ENCODE measurements at places on chromosomes 6 and 20. TPM values are rescaled to one million over a fixed set of nuclear protein-coding genes. Genes with fewer than 3 reads are reported as not detected.

DNA sequence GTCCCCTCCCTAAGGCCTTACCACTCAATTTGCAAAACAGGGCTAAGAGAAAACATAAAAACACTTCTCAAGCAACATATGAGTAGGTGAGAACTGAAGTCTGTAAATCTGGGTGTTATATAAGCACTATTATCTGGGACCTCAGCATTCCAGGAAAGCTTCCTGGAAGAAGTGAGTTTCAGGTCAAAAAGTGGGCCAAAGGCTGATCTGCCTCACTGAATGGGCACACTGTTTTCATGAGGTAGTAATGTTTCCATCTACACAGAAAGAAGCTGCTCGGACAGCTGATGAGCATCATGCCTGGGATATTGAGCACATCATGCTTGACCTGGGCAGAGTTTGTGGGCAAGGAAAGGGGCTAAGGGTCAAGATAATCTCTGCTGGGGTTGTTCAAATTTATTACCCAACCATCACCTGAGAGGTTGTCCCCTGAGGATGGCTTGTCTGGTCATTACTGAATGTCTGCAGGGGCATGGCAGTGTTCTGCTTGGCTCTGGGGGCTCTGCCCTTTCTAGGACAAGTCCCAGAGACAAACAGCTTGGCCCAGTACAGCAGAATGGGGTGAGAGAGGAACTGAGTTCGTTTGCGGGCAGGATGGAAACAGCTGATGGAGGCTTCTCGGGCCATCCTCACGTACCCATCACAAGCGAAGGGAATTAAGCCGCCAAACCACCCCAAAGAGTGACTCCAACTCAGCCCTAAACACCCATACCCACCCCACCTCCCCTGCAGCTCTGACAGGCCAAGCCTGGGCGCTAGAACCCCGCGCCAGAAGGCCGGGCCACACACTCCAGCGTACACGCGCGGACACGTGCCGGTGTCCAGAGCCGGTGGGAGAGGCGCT is 1.2 kb upstream of the SYNJ2 start:
- DNase-seq, result no peak

DNA sequence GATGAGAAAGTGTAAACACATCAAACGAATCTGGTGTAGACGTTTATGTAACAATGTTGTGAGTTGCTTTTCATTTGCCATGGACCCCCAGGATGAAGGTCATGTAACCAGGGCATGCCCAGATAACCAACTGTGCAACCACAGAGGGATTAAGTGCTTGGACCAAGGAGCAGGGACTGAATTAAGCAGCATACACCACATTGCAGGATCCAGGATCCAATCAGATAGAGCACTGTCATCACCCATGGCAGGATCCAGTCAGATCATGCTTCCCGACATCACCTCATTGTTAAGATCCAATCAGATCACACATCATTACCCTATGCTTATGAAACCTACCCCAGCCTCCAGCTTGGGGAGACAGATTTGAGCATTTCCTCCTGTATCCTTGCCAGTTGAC is 74.3 kb upstream of the RCAN2 start:
- no peak for DNase-seq

GRCh38 chr6:102411796-102412195 is 1018.3 kb downstream of the GRIK2 start:
- no peak for DNase-seq

- DNase-seq, result no peak
These were observed 96.7 kb downstream of the BTBD9 start for GRCh38 chr6:38543022-38543421.

DNA sequence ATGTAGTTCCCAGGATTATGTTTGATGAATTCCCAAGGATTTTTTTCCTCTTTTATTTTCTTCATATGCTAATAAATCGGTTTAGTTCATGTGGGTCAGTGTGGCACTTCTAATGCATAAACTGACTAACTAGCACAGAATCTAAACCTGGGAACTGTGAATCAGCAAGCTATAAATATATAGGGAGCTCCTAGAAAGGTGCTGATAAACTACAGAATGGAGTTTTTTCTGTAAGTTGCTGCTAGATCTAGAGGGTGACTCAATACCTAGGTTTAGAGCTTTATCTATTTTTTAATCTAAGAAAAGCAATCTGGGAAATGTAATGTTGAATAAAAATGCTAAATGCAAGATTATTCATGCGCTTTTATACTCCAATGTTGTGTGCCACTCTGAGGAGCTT is 118.8 kb upstream of the PTCHD4 start:
- no peak for DNase-seq

DNA sequence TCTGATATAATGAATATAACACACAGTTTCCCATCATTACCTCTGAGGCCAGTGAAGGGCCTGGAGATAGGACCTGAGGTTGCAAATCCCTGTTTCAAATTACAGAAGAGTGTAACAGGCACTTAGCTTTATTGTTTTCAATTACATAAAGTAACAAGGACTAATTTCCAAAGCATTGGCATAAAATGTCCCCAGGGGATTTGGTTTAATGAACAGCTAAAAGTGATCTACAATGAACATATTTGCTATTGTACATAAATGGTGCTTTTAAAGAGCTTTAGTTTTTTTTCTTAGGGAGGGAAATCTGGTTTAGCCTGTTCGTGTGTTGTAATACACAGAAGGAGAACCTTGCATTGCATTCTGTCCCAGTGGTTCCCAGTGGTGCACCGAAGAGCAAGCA is 54.4 kb downstream of the HMGN3 start:
- DNase-seq, result no peak

- no peak for DNase-seq
These were observed 56.0 kb downstream of the IRF4 start for GRCh38 chr6:447381-448165.

Gene ADGRF5
- 8.3 TPM for polyA plus RNA-seq

Gene TMEM217
- polyA plus RNA-seq, result 1.5 TPM

DNA sequence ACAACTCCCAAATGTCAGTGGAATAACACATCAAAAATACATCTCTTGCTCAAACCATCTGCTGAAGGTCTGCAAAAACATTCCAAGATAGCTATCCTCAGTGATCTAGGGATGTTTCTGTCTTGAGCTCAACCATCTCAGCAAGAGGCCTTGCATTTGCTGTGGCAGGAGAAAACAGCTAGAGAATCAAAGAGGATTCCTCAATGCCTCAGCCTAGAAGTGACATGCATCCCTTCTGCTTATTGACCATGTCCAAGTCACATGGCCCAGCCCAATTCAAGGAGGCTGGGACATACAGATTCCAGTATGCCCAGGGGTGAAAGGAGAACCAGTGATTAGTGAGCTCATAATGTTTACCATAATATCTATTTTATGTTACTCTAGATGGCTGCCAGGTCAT is 269.5 kb downstream of the PLCB1 start:
- DNase-seq, result no peak

Gene GMPR
- polyA plus RNA-seq, result 3.2 TPM

DNA sequence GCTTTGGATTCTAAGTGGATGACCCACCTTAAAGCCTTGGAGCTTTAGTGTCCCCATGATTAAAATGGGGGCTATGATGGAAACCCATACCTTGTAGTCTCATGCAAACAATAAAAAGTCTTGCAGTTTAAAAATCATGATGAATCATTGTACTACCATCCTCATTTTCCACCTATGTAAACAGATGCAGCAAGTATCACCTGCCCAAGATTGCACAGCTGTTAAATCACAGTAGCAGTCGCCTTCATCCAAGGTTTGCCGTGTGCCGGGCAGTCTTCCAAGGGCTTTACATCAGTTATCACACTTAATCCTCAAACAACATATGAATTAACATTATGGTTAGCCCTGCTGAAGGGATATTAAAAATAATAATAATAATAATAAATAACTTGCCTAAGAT is 210.3 kb downstream of the FOXA2 start:
- DNase-seq, result no peak

DNA sequence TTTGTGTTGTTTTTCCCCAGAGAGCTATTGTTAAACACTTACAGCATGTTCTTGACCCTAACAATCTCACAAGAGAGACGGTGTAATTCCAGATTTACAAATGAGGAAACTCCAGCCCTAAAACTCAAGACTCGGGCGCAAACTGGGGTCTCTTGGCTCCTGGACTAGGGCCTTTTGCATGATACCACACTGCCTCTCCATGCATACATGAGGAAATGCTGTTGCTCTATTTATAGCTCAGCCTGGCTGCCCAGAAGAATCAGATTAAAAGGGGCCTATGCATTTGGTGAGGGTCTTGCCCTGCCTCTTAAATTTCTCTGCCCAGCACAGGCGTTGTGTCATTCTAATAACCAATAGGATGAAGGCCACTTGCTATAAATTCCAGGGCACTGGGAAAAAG is 30.5 kb upstream of the SNRPB2 start:
- no peak for DNase-seq

DNA sequence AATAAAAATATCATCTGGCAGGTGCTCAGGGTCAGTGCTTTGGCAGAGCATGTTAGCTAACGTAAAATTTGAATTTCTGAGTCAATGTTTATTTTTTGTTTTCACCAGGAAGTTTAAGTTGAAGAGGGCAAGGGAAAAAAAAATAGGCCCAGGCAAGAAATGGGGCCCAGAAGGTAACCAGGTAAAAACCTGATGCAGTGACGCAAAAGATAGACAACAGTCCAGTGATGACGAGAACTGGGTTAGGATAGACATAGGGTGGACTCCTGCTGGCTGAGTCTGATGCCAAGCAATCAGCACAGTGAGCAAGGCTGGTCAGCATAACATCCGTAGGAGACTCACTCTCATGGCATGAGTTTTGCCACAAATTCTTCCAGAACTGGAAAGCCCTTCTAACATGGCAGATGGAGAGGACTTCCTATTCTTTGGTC is 42.2 kb downstream of the ZHX3 start:
- DNase-seq, result no peak

DNA sequence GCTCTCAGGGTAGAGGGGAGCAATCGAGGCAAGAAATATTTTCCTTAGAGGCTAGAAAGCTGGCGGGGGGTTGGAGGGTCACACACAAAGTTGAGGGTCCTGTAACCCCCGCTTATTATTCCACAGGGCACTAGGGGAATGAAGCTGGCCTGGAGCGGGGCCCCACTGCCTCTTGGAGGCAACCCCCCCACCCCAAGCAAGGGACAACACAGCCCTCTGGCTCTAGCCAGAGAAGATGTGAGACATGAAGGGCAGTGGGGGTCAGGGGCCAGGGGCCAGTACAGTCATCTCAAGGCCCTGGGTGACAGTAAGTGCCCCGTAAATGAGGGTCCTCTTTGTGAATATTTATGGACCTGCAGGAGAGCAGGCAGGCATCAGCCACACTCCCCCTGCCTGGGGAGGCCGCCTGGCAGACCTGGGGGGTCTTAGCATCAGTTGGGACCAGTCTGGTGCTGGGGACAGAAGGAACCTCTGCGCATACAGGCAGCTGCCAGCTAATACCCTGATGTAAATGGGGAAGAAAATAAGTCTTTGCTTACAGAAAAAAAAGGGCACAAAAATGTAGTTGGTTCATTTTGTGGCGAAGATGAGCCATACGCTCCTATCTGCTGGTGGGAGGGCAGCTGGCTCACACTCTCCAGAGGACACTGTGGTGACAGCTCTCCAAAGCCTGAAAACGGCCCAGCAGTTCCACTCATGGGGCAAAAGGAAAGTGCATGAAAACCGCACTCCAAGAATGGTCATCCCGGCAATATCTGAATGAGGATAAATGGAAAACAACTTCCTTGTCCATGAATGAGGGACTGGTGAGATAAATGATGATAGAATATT is 21.9 kb downstream of the SPATA2 start:
- DNase-seq, result no peak

GRCh38 chr6:100430962-100431361 is 33.8 kb downstream of the SIM1 start:
- DNase-seq, result no peak

Gene FIG4
- polyA plus RNA-seq, result 15.1 TPM

Gene KIF16B
- polyA plus RNA-seq, result 21.0 TPM

DNA sequence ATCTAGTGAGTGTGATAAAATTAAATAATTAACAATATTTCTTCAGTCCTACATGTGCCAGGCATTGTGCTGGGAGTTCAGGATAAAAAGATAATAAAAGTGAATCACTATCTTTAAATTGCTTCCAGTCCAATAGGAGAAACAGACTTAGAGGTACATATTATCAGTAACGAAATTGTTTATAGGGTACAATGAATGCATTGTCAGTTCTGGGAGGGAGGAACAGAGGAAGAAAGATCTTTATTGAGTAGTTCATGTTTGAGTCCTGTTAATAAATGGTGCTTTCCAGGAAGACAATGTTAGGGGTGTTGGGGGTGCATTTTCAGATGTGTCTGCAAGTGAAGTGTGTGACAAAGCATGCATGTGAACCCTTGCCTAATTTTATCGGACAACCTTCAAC is 183.1 kb downstream of the OGFRL1 start:
- DNase-seq, result no peak

Gene ZNF292
- polyA plus RNA-seq, result 23.9 TPM

DNA sequence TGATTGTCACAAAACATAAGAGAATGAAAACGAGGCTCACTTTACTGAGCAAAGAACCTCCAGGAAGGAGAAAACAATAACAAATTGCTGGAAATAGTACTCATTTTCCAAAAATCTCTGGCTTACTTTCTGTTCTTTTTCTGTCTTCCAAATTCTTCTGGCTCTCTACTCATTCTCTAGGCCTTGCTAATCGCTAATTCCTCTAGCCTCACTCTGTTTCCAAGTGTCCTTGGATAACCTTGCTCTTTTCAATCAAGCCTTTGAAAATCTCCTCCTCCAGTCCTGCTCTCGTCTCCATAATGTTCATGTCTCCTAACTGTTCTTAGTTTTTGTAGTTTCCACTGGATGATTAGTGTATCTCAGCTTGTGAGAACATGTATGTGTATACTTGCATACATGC is 96.2 kb upstream of the MAP7 start:
- DNase-seq, result no peak

Gene CRISP3
- 0.06 TPM for polyA plus RNA-seq

- DNase-seq, result no peak
These were observed 1078.4 kb downstream of the KIF16B start for GRCh38 chr20:15494851-15495250.

Gene ZNF334
- 29.6 TPM for polyA plus RNA-seq

DNA sequence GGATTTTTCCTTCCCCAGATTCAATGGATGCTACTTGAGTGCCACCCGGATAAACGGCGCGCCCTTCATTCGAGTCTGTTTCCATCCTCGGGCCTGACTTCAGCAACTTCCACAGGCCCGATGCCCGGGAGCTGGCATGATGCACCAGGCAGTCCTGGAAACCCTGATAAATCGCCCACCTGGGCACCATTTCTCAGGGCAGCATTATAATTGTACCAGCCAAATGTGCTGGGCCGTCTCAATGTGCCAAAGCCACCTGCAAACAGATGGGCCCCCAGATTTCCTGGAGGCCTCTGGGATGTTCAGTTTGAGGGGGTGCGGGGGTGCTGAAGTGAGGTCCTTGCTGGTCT is 65.8 kb downstream of the NOL4L start:
- no peak for DNase-seq

DNA sequence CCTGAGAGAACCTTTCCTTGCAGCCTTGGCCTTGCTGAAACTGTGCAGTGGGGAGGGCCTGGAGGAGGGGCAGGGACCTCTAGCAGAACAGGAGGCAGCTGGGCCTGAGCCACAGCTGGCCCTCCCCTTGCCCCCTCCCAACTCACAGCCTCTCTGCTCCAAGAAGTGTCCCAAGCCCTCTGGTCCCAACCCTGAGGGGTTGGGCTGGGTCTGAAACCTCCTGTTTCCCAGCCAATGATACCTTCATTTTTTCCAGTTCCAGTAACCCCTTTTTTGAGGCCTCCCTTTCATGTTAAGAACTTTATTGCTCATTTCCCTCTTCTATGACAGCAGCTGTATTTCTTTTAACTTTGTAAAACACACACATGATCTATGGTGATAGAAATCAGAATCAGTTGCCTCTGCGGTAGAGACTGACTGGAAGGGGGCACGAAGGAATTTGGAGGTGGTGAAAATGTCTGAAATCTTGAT is 17.9 kb upstream of the ARMC12 start:
- DNase-seq, result peak; percentile 44
